ENCODE measurements at places on chromosomes 3 and 15. TPM values are rescaled to one million over a fixed set of nuclear protein-coding genes. Genes with fewer than 3 reads are reported as not detected.
A peak's percentile ranks its signal among the peaks of the same experiment; 100 is the strongest.

DNA sequence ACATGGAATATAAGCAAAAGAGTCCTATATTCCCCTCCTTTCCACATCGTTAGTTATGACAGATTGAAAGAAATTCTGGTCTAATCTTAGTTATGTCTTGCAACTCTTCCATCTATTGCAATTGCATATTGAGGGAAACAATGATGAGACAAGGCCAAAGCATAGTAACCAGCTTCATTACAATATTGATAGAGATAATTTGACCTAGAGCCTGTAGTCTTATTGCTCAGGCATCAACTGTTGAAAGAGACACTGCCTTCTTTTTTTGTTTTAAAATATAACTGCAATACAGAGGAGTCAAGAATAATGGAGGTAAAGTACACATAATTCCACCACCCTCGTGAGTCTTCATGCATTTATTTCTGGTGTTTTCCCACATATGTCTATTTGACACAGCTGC is 2.0 kb downstream of the TM4SF18 start:
- DNase-seq = no peak

GRCh38 chr3:105527949-105528348 is 161.2 kb downstream of the ALCAM start:
- no peak for DNase-seq

DNA sequence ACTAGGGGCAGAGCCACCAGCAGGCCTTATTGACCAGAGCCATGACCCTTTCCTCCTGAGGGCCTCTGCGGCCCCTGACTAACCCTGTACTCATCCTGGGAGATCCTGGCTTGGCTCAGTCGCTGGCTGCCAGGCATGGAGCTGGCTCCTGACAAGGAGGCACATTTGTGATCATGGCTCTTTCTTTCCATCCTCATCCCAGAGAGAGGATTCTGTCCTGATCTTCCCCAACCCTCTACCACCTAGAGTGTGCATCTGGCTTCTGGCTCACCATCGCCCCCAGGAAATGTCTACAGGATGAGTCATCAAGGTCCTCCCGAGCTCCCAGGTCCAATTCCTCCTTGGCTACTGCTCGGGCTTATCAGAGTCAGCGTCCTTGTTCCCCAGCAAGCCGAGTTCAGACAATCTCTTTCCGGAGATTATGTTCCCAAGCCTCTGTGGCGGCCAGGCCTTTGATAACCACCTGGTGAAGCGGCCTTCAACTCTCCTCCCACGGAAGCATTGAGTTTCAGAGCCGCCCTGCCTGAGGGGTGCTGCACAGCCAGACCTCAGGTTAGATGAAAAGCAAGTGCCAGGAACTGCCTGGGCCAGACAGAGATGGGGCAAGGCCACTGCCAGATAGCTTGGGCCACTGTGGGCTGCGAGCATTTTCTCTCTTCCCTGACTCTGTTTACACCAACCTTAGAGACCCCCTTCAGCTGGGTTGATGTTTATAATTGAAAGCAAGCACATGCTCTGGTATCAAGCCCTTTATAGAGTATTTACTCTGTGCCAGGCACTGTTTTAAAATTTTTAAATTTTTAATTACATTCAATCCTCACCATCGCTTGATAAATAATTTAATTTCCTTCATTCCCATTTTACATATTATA is 44.3 kb upstream of the MRPS22 start:
- no peak for DNase-seq

- no peak for DNase-seq
These were observed 105.3 kb upstream of the PEX5L start for GRCh38 chr3:180142041-180142440.

DNA sequence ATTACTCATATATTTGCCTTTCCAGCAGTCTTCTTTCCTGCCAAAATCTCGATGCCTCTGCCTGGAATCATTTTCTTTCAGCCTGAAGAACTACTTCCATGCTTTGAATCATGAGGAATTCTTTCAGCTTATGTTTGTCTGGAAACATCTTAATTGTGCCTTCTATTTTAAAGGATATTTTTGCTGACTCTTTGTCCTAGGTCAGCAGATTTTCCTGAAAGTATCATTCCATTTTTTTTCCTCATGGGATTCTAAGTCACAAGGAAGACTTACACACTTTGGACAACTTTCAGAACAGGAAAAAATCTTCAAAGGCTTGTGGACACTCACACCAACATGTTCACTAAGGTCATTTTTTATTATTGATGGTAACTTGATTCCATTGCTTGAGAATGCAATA is 10.1 kb downstream of the PRR23E start:
- no peak for DNase-seq

GRCh38 chr15:51737522-51738305 is at the start of gene LYSMD2:
Gene LYSMD2, minus strand, starts transcription at chr15:51737655. Its CDS starts 33 bp downstream, at chr15:51737622.
- peak; percentile 81 for DNase-seq

DNA sequence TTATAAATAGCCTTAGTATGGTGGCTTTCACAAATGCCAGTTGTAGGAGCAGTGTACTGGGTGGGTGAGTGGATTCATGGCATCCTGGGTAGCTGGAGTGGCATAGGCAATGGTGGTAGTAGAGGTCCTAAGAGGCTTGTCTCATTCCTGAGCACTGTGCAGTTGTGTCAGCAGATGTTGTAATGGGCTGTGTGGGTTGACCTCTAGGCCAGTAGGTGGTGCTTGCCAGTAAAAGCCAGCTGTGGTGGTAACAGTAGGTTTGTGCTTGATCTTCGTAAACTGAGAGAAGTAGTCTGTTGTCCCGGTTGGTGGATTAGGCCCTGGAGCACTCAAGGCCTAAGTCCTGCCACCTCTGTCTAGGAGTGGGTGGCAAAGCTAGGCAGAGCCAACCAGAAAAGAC is 149.7 kb upstream of the SUCLG2 start:
- no peak for DNase-seq

GRCh38 chr3:83835040-83835439 is 1123.7 kb upstream of the CADM2 start:
- DNase-seq = no peak

DNA sequence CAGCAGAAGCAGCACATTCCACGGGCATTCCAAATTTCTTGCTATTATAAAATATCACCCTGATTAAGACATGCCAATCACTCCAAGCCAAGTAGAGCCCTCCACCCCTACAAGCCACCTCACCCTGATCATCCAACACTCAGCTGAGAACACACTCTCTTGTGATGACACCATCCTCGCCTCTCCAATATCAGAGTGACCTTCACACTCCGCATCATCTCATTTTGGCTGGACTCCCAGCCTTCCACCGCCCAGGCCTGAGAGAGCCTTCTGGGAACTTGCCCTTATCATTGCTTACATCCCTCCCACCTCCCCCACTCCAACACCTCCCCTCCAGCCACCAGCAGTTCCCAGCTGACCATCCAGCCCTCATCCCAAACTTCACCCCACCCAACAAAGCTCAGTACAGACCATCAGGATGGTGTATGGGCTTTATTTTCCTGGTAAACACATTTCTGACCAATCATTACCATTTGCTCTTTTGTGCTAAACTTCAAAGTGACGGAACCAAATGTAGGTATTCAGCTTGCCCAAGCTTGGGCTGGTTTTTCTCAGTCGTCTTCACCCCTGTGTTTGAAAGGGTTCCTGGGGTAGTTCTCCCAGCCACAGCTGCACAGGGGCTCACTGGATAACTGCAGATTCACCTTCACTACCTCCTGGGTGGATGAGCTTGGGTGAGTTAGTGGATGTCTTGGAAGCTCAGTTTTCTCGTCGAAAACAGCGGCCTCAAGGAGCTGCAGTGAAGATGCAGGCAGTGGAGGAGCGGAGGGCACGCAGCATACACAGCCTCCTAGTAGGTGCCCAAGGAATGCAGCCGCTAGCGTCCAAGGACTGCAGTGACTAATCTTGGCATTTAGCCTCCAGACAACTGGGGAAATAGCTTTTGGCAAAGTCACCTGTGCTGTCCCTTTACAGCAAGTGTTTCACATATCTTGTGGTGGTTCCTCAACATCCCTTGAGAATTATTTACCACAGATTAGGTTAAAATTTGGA is 115.1 kb downstream of the LIPC start:
- peak; percentile 72 for DNase-seq

DNA sequence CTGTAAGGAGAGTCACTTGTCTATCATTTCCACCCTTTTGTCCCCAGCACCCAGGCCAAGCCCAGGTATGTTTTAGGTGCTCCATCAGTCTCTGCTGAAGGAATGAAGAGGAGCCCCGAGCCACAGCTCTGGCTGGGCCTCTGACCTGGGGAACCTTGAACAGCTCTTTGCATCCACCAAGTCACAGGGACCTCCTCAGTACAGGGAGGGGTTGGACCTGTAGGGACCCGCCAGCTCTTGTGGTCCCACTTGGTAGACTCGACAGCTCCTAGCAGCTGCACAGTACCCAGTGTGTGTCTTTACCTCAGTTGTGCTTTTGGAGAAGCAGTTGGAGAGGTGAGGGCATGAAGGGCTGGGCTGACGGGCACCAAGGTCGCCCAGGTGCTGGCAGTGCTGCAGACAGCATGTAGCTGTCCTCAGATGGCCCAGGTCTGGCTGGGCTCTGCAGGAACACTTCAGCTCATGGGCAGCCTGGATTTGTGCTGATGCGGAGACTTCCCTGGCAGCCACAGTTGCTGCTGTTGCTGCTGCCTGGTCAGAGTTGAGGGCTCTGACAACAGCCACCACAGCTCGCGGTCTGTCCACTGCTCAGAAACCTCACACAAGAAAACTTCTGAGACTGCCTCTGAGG is 123.6 kb downstream of the CACNA1D start:
- peak; percentile 64 for DNase-seq

DNA sequence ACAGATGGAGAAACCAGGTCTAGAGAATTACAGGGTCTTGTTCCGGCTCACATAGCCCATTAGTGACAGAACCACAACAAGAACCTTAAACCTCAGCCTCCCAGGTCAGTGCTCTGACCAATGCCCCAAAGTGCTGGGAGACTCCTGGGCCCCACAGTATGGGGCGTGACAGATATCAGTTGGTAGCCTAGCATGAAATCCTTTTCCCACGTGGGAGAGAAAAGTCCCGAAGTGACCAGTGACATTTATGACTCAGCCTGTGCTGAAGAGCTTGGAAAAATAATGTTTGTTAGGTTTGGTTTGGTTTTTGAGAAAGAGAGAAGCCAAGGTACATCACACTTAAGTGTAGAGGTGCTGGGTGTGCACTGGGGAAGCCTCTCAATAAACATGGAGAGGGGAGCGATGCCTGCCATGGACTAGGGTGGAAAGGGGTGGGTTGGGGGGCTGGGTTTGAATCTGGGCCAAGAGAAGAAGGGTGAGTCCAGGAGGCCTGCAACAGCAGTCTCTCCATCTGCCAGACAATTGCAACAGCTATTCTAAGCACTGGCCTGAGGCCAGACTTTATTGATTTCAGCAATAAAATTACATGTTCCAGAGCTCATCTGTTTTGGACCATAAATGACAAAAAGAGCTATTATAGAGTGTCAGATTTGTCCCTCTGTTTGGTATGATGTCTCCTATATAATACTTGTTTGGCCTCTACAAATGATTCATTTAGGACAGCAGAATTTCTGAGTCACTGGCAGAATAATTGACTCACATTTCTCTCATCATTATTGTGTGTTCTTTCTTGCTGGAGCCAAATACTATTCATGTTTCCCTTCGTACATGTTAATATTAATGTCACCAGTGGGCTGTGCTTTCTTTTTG is 43.4 kb downstream of the C2CD4A start:
- DNase-seq = no peak

DNA sequence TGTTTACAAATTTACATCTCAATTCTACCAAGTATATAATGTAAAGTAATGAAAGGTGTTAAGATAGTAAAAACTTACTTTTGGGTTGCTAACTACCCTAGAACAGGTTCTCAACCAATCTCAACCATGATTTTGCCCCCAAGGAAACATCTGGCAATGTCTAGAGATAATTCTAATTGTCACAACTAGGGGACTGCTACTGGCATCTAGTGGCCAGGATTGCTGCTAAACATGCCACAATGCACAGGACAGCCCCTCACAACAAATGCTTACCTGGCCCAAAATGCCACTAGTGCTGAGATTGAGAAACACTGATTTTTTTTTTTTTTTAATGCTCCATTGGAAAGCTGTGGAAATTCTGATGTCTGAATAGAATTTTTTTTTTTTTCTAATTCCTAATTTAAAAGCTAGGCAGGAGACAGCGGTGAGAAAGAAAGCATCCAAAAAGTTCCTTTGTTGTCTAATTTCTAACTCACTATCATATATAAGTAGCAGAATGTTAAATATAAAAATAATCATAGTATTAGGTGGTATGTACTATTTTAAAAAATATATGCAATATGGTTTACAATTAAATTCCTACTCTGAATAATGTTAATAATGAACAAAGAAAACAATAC is 81.5 kb downstream of the TJP1 start:
- no peak for DNase-seq

GRCh38 chr15:70147778-70148177 is 50.1 kb upstream of the TLE3 start:
- no peak for DNase-seq

- DNase-seq = no peak
These were observed 39.4 kb upstream of the PCSK6 start for GRCh38 chr15:101528917-101529299.

Gene GABRA5
- not detected for total RNA-seq

Gene STRIT1
- total RNA-seq = not detected

Gene MUC4
- 0.13 TPM for total RNA-seq

Gene MKRN2OS
- total RNA-seq = not detected

Gene CHRM5
- total RNA-seq = not detected

Gene CFAP20DC
- total RNA-seq = 0.92 TPM

Gene C3orf49
- total RNA-seq = not detected

Gene ZNF621
- total RNA-seq = 22.2 TPM

Gene UACA
- 63.9 TPM for total RNA-seq

Gene RBPMS2
- 2.6 TPM for total RNA-seq

Gene CEP152
- 6.1 TPM for total RNA-seq
